ENCODE measurements at places on chromosomes 2 and 18. TPM values are rescaled to one million over a fixed set of nuclear protein-coding genes. Genes with fewer than 3 reads are reported as not detected.

RNF125 gene
- total RNA-seq, result 14.4 TPM

GRCh38 chr2:57373530-57373929 lies 673.1 kb upstream of the VRK2 start:
- no peak for DNase-seq

GRCh38 chr2:109692013-109692743 lies 78.0 kb downstream of the SOWAHC start:
- DNase-seq, result no peak

- no peak for DNase-seq
These were observed 166.6 kb upstream of the TANK start for GRCh38 chr2:160993654-160994061.

- no peak for DNase-seq
These were observed 23.2 kb downstream of the RRM2 start for GRCh38 chr2:10145519-10146357.

CNGA3 gene
- not detected for total RNA-seq

GRCh38 chr18:58653814-58654509 lies 17.3 kb upstream of the MALT1 start:
- no peak for DNase-seq

- no peak for DNase-seq
These were observed 14.0 kb upstream of the ANKRD62 start for GRCh38 chr18:12079491-12080237.

DNA sequence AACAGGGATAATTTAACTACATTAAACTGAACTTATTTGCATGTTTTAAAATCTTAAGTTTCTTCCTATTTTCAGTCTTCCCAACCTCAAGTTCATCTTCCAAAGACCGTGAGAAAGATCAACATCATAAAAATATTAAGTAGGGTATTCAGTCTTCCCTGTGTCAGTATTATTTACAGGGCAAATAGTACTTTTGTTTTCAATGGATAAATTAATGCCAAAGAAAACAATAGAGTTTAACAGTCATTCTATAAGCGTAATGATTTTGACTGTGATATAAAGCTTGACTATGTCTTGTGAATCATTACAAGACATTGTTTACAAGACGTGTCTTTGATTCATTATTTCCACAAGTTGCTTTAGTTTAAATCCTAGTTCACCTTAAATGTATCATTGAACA lies 48.0 kb upstream of the NRXN1 start:
- no peak for DNase-seq

- no peak for DNase-seq
These were observed 66.5 kb downstream of the TNP1 start for GRCh38 chr2:216793386-216793785.

DNA sequence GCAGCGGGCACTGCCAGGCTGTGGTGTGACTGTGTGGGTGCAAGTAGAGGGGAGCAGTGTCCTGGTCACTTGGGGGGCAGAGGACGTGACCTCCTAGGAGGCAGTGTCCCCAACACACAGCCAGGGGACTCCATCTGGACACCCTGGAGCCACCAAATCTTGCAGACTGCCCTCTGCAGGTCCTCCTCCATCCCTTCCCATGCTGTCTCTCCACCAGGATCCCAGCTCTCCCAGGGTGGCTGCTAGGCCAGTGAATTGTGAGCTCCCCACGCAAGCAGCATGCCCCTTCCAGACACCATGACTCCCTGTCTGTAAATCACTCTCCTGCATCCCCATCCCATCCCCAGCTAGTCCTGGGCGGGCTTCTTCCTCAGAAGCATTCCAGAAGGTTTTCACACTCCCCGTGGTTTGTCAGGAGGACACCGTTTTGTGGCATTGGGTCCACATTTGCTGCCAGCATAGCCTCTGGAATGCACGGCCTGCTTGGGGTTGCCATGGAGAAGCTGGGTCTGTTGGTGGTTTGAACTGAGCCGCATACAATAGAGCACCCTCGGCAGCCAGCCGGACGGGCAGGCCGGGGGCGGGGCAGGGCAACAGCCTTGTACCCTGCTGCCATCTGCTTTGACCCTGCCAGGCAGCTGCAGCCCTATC lies 210.7 kb downstream of the KLHL29 start:
- no peak for DNase-seq

ME2 gene
- total RNA-seq, result 51.9 TPM

DNA sequence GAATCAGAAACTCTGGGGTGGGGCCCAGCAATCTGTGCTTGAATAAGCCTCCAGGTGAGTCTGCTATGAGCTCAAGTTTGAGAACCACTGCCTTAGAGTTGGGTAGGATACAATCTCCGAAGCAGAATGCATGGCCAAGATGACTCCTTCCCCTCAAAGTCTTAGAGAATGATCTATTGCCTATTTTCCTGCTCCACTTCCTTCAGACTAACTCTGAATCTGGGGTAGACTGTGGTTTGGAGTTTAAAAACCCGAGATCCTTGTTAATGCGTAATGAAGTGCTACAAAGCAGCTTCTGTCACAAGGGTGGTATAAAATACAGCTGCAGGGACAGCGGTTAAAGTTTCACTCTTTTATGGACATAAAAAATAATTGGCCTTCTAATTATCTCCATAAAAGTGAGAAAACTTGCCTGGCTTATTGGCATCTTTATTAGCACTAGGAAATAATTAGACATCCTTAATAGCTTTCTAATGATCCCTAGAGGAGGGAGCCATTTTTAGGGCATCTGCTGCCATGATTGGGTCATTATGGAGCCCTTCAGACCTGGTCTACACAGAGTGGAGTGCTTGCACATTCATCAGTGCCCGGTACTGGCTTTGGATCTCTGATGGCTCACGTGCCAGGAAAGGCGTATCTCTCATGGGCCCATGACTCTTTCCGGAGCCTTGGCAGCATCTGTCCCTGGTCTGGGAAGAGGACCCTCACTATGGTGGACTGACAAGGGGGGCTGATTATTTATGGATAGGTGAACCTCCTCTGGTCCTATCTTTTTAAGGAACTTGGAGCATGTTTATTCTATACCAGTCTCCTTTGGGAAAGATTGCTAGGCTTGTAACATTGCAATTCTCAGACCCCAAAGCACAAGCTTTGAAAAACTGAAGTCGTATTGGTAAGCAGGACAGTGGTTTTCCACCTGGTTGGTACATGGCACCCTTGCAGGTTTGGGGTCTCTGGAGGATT lies 28.2 kb downstream of the SIX2 start:
- no peak for DNase-seq

CCDC85A gene
- total RNA-seq, result 0.22 TPM

XDH gene
- 3.7 TPM for total RNA-seq

- DNase-seq, result no peak
These were observed 9.9 kb downstream of the MOB1A start for GRCh38 chr2:74168739-74169138.

SLC14A1 gene
- total RNA-seq, result not detected

DNA sequence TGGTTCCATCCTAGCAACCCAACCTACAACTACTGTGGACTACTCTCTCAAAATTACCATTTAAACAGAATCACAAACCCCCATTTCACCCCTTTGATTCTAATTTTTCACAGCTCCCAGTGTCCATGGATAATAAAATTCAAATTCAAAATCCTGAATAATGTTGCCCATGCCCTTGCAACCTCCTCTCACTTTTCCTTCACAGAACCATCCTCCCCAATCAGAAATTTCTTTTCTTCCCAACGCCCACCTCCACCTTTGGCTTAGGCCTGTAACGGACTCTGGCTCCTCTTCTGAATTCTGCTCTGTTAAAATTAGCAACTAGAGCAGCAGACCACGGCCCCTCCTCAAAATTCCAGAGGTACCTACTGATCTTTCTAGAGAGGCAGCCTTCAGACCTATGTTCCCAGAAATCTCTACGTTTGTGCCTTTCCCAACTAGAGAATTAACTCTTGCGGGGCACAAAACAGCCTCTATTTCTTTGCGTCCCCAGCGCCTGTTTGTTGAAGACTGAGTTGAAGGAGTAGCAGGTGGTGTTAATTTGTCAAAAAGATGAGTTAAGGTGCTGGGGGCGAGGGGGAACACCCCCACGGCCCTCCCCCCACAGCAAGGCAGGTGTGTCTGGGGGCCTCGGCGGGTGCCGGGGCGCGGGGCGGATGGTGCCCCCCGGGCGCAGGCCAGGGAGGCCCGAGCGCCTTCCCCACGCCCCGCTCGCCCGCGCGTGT lies 428 bp upstream of the MAP3K20 start:
- no peak for DNase-seq

GRCh38 chr2:20018601-20019152 lies 6.2 kb upstream of the MATN3 start:
- no peak for DNase-seq

DNER gene
- 3.7 TPM for total RNA-seq

POLE4 gene
- 36.4 TPM for total RNA-seq

DNA sequence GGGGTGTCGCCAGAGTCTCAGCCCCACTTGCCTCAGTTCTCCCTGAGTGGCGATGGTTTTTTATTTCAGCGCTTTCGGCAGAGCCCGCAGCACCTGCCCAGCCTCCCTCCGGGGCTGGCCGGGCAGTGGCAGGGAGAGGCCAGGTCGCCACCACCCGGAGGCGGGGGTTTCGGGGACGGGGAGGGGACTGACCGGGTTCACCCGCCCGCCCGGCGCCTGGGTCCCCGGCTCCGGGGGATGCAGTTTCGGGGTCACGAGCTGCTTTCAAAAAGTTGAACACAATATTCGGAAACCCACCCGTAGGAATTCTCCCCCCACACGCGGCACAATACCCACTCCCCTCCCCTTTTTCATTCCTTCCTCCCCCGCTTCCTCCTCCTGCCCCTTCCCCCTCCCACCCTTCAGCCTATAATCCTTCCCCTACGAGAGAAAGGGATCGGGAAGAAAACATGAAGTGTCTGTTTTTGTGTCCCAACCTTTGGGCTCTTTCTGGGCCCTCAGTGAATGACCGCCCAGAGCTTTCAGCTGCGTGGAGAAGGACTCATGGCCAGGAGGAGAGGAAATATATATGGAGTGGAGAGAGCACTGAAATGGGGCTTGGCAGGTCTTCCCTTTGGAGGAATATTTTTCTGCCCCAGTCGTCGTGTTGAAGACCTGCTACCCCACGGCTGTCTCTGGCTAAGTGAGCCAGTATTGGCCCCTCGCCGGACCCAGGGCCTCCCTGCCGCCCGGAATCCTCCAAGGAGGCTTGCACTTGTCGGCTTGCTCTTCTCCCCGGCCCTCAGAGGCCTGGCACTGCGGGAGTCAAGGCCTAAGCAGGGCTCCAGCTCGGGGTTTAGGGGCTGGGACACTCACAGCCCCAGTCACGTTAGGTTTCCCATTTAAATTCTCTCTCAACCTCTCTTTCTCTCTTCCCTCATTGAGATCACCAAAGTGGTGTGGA lies 2.1 kb upstream of the SIX3 start:
- peak; percentile 56 for DNase-seq

- peak; percentile 12 for DNase-seq
These were observed 11.1 kb upstream of the SKOR2 start for GRCh38 chr18:47262301-47263149.

GRCh38 chr18:32470714-32471633 lies at the start of gene GAREM1:
Gene GAREM1 (minus strand): TSS chr18:32470882. CDS start chr18:32470428, 454 bp downstream.
- DNase-seq, result peak; percentile 91

DNA sequence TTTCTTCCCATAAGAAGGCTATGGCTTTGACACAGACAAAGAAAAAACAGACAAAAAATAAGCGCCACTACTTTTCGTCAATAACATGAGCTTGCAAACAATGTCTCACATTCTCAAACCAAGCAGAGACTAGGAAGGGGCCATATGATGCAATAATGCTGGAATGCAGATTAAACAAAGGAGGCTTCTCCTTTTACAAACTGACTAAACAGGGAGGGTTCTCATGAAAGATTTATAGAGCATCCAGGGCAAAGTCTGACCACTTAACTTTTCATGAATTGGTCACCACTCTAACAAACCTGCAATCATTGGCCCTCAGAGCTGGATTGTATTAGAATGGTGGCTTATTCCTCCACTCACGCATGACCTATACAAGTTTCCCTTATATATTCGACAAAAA lies 663.3 kb upstream of the CHAC2 start:
- no peak for DNase-seq

STPG4 gene
- not detected for total RNA-seq

- peak; percentile 31 for DNase-seq
These were observed 148.3 kb downstream of the AQP4 start for GRCh38 chr18:26717123-26717719.

PELI1 gene
- total RNA-seq, result 43.0 TPM

DNA sequence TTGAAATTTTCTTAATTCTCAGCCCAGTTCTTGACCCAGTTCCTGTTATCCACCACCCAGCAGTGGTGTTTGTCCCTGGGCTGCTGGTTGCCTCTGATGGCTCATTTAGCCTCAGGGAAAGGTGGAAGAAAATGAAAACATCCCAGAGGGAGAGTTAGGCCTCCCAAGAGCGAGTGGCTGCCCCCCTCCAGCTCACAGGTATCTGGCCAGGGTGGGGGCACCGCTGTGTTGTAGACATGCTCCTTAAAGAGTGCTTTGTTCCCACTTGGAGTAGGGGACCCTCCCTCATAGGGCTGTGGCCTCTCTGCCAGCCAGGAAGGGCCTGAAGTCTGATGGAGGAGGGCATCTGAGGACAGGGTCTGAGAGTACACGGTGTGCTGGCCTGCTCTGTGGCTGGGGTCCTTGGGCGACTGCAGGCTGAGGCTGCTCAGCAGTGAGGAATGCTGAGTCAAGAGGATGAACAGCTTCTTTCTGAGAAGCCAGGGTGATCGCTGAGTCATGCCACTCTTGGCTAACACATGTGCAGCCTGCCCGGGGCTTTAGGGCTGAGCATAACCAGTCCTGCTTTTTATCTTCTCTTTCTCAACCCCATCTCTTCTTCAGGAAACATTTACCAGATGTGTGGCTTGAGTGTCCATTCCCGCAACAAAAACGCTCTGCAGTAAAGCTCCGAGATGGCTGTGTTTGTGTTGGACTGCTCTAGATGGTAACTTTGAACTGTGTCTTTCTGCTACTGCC lies 72.3 kb downstream of the IL1R2 start:
- peak; percentile 21 for DNase-seq

FAM110C gene
- total RNA-seq, result 7.7 TPM

GRCh38 chr2:105403241-105403782 lies 4.5 kb upstream of the FHL2 start:
- no peak for DNase-seq

GRCh38 chr2:54895730-54896129 lies 154.5 kb downstream of the RTN4 start:
- DNase-seq, result no peak

DNA sequence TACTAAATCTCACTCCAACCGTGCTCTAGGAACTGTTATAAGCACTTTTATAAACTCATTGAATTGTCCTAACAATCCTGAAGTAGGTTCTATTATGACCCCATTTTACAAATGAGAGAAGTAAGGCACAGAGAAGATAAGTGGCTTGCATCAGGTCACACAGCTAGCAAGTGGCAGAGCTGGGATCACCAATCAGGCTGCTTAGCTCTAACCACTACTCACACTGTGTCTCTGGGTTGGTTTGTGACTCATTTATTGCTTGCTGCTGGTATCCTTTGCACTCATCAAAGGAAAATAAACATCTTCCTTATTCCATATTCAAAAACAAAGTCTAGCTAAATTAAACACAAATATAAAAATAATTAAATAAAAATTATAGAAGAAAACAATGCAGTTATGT lies 42.5 kb upstream of the IL1R2 start:
- no peak for DNase-seq

ABCG5 gene
- total RNA-seq, result not detected

GRCh38 chr2:8517850-8518498 lies 163.9 kb upstream of the ID2 start:
- no peak for DNase-seq

PTPN4 gene
- 79.4 TPM for total RNA-seq

- DNase-seq, result no peak
These were observed 46.1 kb upstream of the FOSL2 start for GRCh38 chr2:28346587-28346986.

POTEI gene
- 3.2 TPM for total RNA-seq

SNED1 gene
- total RNA-seq, result 3.2 TPM
